DMS79 treated with DMSO at 0.1 percent for 48 hours (cell line): ENCODE measurements at places on chromosomes 13 and 19.

- no peak for DNase-seq
Observed at GRCh38 chr13:82847595-82847994, 1034.7 kb downstream of the SLITRK1 start.

- no peak for DNase-seq
Observed at GRCh38 chr13:35841060-35841521, 290.1 kb downstream of the DCLK1 start.

- DNase-seq, result no peak
Observed at GRCh38 chr19:37635076-37636056, 19.9 kb downstream of the ZFP30 start.

DNA sequence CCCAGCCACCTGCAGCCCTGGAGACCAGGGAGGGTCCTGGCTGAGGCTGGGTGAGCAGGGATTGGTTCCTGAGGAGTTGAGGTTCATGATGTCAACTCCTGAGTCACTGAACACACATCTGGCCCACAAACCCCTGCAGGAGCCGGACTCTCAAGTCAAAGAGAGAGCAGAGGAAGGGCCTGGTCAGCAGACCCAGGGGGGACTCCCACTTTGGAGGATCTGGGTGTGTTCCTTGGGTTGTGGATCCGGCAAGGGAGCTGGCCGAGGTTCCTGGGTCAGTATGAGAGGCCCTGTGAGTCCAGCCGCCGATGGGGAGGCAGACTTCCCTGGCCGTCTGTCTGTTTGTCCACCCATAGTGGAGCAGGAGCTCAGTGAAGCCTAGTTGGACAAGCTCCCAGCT is 4.0 kb downstream of the SLC7A10 start:
- no peak for DNase-seq

GRCh38 chr13:84076280-84076679 is 194.0 kb upstream of the SLITRK1 start:
- no peak for DNase-seq

DNA sequence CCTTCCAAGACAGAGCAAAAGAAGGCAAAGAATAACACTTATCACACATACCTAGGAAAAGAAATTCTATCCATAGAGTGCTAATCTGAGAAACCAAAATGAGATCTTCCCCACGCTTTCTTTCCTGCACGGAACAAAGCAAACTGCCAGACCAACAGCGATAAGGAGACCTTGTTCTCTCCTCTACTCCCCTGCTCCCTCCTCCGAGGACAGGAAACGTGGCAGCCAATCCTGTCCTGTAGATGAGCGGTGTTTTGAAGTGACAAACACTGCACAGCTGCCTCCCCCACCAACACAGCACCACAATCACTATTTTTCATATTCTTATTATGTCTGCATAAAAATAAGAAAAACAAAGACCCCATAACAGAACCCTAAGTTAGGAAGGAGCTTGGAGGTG is 113.9 kb upstream of the IRS2 start:
- DNase-seq, result no peak

DNA sequence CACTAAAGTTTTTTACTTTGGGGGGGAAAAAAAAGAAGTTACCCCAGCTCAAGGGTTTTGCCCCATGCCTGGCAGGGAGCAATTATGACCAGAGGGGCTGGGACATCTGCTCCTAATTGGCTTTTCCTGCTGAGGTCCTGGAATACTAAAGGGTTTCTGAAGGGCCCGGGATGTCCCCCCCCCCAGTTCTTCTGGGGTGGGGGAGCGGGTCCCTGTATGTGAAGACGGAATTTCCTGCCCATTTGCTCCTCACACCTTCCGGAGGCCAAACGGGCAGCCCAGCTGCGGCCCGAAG is 1.1 kb upstream of the DLL3 start:
- DNase-seq, result no peak

- no peak for DNase-seq
Observed at GRCh38 chr19:16849168-16849567, 20.0 kb downstream of the SIN3B start.

DNA sequence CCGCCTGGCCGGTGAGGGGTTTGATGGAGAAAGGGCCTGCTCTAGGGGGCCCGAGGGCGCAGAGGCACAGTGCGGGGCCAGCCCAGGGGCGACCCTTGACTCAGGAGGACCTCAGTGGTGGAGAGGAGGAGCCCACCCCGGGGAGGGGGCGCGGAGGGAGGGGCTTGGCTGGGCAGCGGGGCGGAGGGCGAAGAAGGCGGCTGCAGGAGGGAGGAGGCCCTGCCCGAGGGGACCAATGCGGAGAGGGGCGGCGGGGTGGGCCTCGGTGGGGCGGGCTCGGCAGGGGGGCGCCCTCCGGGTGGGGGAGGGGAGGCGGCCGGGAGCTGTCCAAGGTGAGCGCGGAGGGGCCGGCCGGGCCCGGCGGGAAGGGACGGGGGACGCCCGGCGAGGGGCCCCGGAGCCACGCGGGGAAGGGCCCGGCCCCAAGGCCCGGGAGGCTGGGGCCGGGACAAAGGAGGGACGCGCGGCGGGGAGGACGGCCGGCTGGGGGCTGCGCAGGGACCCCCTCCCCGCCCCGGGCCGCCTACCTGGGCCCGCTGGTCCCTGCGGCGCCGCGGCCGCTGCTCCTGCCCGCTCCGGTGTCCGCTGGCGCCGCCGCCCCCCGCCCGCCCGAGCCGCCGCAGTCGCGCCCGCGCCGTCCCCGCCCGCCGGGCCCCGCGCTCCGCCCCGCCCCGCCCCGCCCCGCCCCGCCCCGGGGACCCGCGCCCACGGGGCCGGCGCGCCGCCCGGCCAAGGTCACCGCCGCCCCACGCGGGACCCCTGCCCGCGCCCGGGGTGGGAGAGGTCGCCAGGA is at the start of gene DIRAS1:
Gene DIRAS1 (minus strand): TSS at position 596 of the 793 bp plus-strand sequence. CDS start 3,566 bp downstream, outside the sequence.
- DNase-seq, result no peak

DNA sequence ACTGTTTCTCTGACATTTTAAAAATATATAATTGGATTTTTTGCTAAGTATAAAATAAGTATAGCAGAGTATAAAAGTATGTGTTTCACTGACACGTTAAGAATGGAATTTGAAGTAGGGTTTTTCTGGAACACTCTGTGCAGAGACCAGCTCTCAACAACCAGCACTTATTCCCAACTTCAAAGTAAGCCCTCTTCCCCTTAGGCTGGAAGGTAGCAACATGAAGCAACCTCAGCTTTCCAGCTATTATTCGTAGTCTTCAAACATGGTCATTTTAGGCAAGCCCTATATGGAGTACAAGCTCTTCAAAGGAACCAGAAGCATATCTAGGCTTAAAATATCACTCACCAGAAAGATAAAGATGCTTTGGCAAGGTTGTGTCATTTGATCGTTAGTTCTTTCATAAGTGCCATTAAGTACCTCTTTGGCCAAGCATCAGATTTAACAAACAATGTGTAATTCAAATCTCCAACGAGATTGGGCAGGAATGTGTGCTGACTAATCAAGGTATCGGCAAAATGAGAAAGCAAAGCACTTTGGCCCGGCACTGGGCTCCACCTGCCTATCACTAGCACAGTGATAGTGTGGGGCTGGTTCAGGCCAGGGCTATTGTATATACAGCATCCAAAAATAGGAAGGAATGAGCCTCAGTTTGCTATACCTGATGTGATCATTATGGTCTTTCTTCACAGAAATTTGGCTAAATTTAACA is 95.9 kb upstream of the FREM2 start:
- peak; percentile 85 for DNase-seq

DNA sequence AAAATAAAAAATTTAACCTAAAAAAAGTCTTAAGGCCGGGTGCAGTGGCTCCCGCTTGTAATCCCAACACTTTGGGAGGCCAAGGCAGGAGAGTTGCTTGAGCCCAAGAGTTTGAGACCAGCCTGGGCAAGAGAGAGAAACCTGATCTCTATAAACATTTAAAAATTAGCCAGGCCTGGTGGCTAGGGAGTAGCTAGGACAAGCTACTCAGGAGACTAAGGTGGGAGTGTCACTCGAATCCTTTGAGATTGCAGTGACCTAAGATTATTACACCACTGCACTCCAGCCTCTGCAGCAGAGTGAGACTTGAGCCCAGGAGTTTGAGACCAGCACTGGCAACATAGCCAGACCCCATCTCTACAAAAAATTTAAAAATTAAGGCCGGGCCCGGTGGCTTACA is 1.1 kb downstream of the CCDC97 start:
- no peak for DNase-seq

GRCh38 chr19:13164343-13165161 is 14.3 kb downstream of the IER2 start:
- DNase-seq, result peak; percentile 87

GRCh38 chr13:62793850-62794249 is 1378.2 kb upstream of the PCDH20 start:
- no peak for DNase-seq

DNA sequence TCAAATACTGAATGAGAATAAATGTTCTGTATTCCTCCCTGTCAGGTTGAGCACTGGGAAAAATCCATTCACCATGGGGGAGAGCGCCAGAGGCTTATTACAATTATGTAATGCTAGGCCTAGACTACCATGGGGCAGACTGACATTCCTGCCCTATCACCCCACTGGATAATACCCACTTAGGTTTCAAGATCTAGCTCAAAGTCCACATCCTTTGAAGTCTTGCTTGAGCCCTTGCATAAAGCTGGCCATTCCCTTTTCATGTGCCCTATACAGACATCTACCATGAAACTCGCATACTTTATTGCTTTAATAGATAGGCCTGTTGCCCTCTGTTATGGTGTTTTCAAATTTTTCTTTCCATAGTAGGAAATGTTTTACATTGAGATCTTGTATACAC is 149.3 kb downstream of the RGCC start:
- DNase-seq, result no peak

DNA sequence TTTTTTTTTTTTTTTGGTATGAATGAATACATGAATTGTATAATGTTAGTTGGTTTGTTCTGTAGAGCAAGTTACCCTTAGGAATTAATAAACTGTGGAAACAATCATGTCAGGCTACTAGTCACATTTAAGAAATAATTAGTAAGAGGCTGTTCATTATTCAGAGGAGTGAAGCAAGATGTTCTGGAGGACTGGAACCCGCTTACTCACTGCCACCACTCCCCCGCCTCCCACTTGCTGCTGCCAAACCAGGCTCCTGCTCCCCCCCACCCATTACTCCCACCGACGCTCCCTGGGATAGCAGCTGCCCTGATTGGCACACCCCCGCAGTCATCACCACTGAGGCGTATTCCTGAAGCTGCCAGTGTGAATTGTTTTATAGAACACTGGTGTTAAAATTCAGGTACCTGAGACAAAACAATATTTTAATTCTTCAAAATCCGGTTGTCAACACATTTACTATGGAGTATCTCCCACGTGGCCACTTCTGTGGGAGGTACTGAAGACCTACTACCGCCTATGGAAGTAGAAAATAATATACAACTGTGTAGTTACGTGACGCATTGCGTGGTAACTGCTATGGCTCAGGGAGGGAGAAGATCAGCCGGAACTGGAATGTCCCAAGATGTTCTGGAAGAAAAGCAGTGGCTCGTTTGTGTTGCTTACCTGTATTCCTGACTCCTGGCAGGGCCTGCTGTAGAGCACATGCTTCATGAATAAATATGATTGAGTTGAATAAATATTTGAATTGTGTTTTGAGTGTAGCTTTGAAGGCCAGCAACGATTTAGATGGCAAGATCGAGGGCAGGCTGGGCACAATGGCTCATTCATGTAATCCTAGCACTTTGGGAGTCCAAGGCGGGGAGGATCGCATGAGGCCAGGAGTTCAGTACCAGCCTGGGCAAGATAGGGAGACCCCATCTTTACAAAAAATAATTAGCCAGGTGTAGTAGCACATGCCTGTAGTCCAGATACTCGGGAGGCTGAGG is 1.7 kb downstream of the DPY19L3 start:
- DNase-seq, result no peak

DNA sequence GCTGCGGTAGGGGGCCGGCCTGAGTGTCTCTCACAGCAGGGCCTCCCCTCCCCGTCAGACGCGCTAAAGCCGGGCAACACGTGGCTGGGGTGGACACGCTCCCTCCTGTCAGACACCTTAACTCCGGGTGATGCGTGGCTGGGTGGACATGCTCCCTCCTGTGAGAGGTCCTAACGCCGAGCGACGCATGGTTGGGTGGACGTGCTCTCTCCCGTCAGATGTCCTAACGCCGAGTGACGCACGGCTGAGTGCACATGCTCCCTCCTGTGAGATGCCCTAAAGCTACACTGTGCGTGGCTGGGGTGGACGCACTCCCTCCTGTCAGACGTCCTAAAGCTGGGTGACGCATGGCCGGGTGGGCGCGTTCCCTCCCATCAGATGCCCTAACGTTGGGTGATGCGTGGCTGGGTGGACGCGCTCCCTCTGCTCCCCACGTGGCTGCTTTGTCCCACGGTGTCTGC is 126.1 kb upstream of the MCF2L start:
- DNase-seq, result no peak

DNA sequence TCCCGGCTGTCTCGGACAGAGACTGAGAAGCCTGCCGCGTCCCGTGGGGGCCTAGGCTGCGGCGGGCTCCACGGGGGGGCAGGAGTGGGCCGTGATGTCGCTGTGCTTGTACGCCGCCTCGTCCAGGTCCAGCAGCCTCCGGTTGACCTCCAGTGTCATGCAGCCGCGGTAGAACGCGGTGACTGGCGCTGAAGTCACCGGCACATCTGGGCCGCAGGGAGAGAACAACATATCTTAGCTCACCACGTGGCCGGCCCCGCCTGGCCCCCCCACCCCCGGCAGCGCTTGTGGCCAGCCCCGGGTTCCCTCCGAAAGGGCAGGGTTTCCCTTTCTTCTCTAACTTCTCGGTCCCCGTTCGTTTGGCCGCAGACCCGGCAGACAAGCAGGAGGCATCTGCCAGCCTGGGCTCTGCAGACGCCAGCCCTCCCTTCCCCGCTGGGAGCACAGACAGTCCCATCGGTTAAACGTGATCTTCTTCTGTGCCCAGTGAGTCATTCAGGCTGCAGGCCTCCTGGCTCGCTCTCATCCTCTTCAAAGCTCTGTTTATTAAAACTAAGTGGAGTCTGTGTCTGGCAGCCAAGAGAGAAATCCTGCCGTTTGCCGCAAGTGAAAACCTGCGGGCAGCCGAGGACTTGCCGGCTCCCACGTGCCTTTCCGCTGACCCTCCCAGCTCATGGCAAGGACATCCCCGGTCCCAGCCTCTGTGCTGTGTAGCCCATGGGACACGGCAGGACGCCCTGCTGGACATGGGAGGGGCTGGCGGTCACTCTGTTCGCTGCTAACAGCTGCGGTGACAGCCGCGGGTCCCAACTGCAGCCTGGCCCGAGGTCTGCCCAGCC is 42.8 kb downstream of the GAS6 start:
- DNase-seq, result peak; percentile 98

GRCh38 chr19:35736913-35737886 is 5.1 kb downstream of the IGFLR1 start:
- no peak for DNase-seq

GRCh38 chr19:7355151-7355820 is 6.5 kb downstream of the ARHGEF18 start:
- DNase-seq, result no peak

DNA sequence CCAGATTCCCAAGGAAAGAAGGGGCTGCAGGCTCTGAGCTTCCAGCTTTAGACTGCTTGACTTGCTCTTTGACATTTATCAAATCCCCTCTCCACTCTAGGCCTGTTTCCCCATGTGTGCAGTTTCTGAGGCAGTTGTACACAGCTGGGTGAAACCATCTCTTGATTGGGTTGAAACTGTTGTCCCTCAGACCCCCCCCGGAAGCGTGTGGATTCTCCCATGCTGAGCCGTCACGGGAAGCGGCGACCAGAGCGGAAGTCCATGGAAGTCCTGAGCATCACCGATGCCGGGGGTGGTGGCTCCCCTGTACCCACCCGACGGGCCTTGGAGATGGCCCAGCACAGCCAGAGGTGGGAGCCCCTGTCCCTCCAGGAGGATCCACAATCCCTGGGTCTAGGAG is 19.7 kb downstream of the BRSK1 start:
- no peak for DNase-seq

- DNase-seq, result no peak
Observed at GRCh38 chr19:48817585-48818124, 6.8 kb upstream of the BCAT2 start.
